ENCODE measurements at places on chromosomes 1 and 21. TPM values are rescaled to one million over a fixed set of nuclear protein-coding genes. Genes with fewer than 3 reads are reported as not detected.

SPOCD1 gene
- 9.4 TPM for total RNA-seq

FASLG gene
- total RNA-seq = not detected

HTR1D gene
- not detected for total RNA-seq

GJA9 gene
- not detected for total RNA-seq

HES4 gene
- total RNA-seq = 141 TPM

S100B gene
- not detected for total RNA-seq

CD5L gene
- not detected for total RNA-seq

TRABD2B gene
- 0.46 TPM for total RNA-seq

AUNIP gene
- total RNA-seq = 6.2 TPM

CHD5 gene
- total RNA-seq = not detected

C1QA gene
- total RNA-seq = not detected

GREM2 gene
- total RNA-seq = not detected

PADI6 gene
- total RNA-seq = not detected

AMY2B gene
- total RNA-seq = 2.9 TPM

NBPF10 gene
- total RNA-seq = 0.51 TPM

MAN1A2 gene
- total RNA-seq = 23.1 TPM

IRF6 gene
- total RNA-seq = 43.8 TPM

CTSS gene
- total RNA-seq = 21.3 TPM

ATAD3C gene
- 0.36 TPM for total RNA-seq

AMY1A gene
- not detected for total RNA-seq

CYP4A22 gene
- not detected for total RNA-seq

LPAR3 gene
- total RNA-seq = 1.2 TPM

SLAMF8 gene
- not detected for total RNA-seq

GJA4 gene
- not detected for total RNA-seq

KRTAP12-2 gene
- total RNA-seq = not detected

VANGL1 gene
- total RNA-seq = 16.1 TPM

ETV3L gene
- total RNA-seq = not detected

PLA2G4A gene
- total RNA-seq = 2.3 TPM

CHIA gene
- not detected for total RNA-seq

NSUN4 gene
- total RNA-seq = 17.2 TPM

PCAT6 gene
- not detected for total RNA-seq

IFNAR2 gene
- total RNA-seq = 7.0 TPM

FALEC gene
- not detected for total RNA-seq

TSPEAR gene
- not detected for total RNA-seq

SPRR2G gene
- total RNA-seq = not detected

SAMD13 gene
- 0.94 TPM for total RNA-seq

PDC gene
- not detected for total RNA-seq

CLEC20A gene
- not detected for total RNA-seq

S100A9 gene
- total RNA-seq = 88.6 TPM

S100A8 gene
- total RNA-seq = not detected

KCNAB2 gene
- total RNA-seq = 3.3 TPM

RGS5 gene
- 0.36 TPM for total RNA-seq

TFF3 gene
- total RNA-seq = 1.0 TPM
